ENCODE measurements at places on chromosomes 16 and 17. TPM values are rescaled to one million over a fixed set of nuclear protein-coding genes. Genes with fewer than 3 reads are reported as not detected.
A peak's percentile ranks its signal among the peaks of the same experiment; 100 is the strongest.

DNA sequence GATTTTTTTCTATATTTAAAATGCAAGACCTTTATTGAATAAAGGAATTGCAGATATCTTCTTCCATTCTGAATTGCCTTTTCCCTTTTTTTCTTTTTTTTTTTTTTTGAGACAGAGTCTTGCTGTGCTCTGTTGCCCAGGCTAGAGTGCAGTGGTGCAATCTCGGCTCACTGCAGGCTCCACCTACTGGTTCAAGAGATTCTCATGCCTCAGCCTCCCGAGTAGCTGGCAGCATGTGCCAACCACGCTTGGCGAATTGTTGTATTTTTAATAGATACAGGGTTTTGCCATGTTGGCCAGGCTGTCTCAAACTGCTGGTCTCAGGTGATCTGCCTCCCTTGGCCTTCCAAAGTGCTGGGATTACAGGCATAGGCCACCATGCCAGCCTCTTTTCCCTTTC lies 151.5 kb downstream of the CEP112 start:
- DNase-seq = no peak

Gene OR1A2
- not detected for total RNA-seq

DNA sequence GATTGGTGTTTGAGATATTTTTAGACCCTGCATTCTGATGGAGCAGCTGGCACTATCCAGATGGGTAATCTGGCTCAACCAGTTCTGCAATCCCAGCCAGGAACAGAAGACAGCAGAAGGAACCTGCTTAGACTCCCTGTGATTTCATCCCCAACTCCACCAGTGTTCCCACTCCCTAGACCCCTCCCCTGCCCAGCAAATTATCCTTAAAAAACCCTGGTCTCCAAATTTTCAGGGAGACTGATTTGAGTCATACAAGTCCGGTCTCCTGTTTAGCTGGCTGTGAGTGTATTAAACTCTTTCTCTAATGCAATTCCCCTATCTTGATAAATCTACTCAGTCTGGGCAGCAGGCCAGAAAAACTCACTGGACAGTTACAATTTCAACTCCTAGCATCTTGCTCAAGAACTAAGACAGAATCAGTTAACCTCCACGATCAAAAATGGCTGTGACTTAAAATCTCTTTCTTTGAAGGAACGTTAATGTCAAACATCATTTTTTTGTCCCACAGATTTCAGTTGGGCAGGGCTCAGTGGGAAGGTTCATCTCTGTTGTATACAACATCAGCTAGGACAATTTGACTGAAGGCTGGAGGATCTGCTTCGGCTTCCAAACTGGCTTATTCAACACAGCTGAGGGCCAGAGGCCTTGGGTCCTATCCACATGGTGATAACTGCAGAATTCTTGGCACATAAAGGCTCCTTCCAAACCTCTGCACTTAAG lies 4.9 kb upstream of the RBL2 start:
- peak; percentile 65 for DNase-seq

GRCh38 chr16:31676731-31677130 lies 149.0 kb downstream of the AHSP start:
- DNase-seq = no peak

- DNase-seq = no peak
These were observed 8.2 kb upstream of the CD300E start for GRCh38 chr17:74631468-74632450.

DNA sequence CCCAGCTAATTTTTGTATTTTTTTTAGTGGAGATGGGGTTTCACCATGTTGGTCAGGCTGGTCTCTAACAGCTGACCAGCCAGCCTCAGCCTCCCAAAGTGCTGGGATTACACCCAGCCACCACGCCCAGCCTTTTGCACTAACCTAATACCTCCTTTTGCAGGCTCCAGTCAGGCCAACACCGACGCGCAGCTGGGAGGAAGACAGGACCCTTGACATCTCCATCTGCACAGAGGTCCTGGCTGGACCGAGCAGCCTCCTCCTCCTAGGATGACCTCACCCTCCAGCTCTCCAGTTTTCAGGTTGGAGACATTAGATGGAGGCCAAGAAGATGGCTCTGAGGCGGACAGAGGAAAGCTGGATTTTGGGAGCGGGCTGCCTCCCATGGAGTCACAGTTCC lies 2.0 kb downstream of the TRPV2 start:
- DNase-seq = no peak

DNA sequence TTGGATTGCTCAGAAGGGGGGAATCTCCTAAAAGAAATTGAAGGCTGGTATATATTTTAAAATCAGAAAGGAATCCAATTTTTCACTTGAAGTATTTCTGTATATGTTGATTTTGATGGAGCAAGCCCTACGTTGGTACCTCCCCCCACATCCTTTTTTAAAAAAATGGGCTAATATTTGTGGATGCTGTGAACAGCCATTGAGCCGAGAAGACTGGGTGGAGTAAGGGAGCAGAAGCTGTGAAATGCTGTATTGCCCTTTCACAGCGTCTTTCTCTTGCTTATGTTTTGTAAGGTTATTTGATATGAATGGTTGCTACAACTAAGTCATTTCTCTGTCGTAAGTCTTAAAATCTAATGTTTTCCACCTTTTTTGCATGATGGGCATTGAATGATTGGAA lies 2.3 kb downstream of the PAFAH1B1 start:
- no peak for DNase-seq

GRCh38 chr17:65742403-65743307 lies 181.2 kb upstream of the AXIN2 start:
- peak; percentile 71 for DNase-seq

- DNase-seq = no peak
These were observed 231.4 kb upstream of the TNRC6C start for GRCh38 chr17:77727037-77727615.
